ENCODE measurements at places on chromosomes 5 and 9.

DNA sequence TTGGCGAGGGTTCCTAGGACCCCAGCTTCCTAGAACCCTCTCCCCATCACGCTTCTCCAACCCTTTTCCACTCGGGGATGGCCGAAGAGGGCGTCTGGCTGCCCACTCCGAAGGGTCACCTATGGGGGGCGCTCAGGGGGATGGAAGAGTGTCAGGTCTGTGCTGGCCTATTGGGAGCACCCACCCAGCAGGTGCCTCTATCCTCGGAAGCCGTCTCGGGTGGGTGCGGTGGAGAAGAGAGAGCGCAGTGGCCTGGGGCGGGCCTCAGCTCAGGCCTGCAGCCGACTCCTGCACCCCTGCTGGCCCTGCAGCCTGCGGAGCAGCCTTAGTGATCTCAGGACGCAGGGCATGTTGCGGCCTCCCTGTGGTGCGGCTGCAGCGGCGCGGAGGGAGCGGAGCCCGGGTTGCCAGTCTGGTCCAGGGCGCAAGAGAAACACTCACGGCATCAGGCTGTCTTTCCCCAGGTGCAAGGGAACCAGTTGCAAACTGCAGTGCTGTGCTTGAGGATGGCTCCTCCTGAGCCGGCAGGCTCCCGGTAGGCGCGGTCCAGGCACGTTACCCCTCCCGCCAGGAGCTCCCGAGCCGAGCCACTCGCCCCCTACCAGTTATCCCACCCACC lies 1.5 kb upstream of the IRX2 start:
- no peak for DNase-seq

DNA sequence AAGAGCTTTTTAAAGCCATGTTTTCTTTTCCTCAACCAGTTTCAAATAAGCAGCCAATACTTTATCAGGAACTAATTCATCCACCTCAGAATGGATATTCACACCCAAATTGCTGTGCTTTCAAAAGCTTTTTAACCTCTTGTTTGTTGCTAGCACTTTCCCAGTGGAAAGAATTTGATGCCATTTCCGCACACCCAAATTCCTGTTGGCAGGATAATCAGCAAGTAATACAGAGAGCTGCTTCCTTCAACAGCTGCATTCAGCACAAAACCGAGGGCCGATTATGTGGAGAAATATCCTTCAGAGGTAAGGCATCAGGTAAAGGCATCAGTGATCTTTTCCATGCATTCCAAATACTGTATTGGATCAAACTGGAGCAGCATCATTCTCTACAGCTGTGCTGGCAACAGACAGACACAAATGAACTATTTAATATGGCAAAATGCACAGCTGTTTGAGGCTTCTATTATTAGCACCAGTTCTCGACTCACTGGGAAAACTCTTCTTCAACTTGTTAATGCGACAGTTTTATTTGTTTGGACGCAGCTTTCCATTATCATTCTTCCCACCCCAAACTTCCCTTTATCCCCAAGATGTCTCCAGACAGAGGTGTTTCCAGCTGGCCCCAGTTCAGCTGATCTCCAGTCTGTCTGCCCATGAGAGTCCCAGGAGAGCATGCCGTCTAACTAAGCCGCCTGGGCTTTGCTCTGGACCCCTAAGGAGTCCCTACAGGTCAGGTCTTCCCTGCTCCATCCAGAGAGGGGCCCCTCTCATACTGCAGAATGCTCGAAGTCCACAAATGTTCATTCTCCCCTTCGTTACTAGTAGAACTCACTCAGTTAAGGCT lies 22.2 kb upstream of the MGAT1 start:
- no peak for DNase-seq

DNA sequence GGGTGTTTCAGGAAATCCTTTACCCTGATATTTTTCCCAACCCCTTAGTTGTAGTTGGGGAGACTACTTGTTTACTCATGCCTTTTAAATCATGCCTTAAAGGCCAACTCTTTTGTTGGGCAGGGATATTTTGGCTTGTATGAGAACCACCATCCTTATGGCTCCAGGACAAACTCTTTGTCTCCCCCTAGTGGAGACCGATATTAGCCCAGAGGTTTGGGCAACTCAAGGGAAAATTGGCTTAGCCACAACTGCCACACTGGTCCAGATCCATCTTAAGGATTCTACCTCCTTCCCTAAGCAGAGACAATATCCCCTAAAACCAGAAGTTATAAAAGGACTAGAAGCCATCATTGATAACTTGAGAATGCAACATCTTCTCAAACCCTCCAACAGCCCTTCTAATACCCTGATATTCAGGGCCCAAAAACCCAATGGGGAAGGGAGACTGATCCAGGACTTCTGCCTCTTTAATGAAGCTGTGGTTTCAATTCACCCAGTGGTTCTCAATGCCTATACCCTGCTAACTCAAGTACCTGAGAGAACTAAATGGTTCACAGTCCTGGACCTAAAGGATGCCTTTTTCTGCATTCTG lies 100.9 kb upstream of the HCN1 start:
- no peak for DNase-seq

DNA sequence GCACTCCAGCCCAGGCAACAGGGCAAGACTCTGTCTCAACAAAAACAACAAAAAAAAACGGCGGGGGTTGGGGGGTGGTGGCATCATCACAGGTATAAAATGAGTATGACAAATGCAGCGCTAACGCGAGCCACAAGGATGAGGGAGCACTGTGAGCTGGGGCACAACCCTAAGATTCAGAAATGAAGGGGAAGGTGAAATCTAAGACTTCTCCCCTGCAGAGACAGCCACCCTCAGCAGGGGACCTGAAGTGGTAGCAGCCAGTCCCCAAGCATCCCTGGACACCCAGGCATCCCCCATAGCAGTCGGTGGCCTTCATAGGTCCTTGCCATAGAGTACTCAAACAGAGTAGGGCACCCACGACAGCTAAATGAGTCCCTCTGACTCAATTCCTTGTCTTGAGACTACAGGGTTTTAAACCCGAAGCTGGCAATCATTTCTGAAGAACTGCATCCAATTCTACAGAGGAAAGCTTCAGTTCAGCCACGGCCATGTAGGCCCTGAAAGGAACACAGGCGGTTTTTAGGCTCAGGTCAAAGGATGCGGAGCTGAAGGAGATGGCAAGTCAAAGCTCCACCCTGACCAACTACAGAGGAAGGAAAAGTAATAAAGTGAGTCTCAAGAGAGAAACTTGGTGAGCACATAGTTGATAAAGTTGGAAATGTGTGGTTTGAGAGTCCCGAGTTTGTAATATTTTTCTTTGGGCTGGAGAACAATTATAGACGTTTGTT lies 50.3 kb downstream of the MYO10 start:
- no peak for DNase-seq

DNA sequence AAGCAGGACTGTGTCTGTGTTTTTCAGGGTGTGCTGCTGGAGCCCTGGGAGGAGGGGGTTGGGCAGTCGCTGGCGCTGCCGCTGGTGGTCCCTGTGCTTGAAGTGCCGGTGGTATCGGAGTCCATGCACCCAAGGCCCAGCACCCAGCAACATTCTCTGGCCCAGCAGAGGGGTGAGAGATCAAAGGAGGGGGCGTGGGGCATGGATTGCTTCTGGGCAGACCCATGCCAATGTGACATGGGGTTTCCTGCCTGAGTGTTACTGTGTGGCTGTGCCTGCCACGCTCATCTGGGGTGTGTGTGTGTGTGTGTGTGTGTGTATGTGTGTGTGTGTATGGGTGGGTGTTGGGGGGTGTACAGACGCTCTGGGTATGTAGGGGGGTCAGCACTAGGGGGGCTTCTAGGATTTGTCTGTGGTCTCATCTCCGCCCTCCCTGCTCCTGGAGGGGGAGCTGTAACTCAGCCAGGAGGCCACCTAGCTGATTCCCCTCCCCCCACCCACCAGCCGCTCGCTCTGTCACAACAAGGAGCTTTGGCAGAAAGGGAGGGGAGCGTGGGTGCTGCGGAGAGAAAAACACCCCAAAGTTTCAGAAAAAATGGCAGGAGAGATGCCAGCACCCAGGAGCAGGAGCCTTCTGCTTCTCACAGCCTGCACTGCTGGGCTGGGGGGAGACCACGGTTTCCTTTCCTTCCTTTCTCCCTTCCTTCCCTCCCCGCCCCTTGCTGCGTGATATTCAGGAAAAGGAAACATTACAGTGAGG lies 35.9 kb upstream of the HSPA9 start:
- DNase-seq, result no peak

GRCh38 chr9:120982836-120983235 lies 56.2 kb upstream of the TRAF1 start:
- no peak for DNase-seq

DNA sequence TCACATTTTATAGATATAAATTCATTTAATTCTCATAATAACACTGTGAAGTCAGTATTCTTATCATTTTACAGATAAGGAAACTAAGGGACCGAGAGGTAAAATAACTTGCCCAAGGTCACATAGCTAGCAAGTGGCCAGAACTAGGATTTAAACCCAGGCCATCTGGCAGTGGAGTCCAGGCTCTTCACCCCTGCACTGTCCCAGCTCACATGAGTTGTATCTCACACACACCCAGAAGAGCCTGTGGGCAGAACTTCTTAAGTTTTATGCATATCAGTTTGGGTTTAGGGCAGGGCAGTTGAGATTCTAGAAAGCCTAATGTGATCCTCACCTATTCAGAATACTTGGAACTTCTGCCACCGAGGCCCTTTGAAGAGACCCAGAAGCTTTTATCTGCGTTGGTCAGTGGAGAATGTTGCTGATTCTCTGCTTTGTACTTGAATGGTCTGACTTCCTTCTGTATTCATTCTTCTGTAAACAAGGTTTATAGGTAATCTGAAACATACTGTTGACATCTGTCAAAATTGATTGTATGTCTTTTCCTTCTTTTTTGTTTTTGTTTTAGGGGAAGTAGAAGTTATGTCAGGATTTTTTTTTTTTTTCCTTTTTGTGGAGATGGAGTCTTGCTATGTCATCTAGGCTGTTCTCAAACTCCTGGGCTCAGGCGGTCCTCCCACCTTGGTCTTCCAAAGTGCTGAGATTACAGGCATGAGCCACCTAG lies 75.8 kb downstream of the KIAA1958 start:
- DNase-seq, result no peak

DNA sequence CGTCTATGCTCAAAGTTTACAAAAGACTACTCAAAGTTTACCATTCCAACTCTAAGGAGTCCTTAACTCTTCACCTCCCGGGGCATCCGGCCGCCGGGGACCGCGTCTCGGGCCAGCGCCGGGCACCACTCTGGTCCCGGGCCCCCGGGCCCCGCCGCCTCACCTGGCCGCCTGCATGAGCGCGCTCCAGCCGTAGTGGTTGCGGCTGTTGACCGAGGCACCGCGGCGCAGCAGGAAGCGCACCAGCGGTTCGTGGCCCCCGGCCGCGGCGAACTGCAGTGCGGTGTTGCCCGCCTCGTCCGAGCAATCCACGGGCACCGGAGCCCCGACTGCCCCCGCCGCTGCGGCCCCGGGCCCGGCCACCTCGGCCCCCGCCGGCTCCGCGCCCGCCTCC lies 388 bp downstream of the ANKS6 start:
- DNase-seq, result peak; percentile 24

DNA sequence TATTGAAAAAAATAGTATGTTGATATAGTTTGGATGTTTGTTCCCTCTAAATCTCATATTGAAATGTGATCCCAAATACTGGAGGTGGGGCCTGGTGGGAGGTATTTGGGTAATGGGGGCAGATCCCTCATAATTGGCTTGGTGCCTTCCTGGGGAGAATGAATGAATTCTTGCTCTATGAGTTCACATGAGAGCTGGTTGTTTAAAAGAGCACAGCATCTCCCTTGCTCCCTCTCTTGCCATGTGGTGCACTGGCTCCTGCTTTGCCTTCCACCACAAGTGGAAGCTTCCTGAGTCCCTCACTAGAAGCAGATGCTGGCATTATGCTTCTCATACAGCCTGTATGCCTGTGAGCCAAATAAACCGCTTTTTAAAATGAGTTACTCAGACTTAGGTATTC lies 154.8 kb downstream of the ADAMTS6 start:
- DNase-seq, result no peak

DNA sequence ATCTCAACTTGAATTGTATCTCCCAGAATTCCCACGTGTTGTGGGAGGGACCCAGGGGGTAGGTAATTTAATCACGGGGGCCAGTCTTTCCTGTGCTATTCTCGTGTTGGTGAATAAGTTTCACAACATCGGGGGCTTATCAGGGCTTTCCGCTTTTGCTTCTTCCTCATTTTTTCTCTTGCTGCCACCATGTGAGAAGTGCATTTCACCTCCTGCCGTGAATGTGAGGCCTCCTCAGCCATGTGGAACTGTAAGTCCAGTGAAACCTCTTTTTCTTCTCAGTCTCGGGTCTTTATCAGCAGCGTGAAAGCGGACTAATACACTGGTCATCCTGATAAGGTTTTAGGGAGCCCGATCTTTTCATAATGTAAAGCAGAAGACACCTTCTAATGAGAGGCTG lies 687.0 kb upstream of the FTMT start:
- no peak for DNase-seq

DNA sequence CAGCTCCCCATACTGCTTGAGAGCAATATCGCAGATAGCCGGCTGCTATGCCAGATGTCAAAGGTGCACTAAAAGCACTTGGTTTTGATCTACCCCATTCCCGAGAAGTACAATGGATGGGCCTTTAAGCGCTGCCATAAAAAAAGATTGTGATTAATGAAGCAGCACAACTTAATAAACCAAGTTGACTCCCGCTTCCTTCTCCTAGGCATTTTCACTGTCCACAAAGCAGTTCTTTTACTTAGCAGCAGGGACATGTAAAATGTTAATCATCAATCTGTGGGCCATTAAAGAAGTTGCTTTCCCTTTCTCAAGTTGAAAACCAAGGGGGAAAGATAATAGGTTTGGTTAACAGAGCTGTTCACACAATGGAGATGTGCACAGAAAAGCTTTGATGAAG lies 176.4 kb downstream of the TRPM6 start:
- no peak for DNase-seq

DNA sequence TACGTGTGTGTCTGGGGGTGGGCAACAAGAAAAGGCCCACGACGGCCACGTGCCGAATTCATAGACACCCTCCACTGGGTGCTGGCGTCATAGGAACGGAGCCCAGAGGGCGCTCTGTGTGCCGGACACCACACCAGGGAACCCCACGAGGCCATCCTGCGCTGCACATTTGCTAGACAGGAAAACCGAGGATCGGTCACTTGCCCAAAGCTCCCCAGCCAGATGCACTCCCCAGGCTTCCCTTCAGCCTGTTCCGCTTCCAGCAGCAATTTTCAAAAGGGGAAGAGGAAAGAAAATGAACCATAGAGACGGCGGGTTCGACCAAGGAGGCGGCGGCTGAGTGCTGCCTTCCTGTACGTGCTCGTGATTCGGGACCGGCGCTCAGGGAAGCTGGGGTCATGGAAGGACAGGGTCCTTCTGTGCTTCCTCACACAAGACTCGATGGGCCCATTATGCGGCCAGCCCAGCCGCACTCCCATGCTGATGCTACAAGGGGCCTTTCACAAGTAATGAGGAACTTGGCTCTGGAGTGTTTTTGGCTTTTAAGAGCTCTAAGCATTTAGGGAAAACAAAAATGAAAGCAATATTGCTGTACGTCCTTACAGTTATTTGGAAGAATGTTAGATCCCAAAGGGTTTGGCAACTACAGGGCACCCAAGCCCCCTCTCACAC lies 124.6 kb upstream of the SARDH start:
- DNase-seq, result no peak

- DNase-seq, result no peak
Measured at GRCh38 chr9:89311346-89312221, 589 bp downstream of the CKS2 start.
